ENCODE measurements at places on chromosomes 6 and 20.

GRCh38 chr6:128519931-128520435 lies 416 bp downstream of the PTPRK start:
- DNase-seq: no peak

DNA sequence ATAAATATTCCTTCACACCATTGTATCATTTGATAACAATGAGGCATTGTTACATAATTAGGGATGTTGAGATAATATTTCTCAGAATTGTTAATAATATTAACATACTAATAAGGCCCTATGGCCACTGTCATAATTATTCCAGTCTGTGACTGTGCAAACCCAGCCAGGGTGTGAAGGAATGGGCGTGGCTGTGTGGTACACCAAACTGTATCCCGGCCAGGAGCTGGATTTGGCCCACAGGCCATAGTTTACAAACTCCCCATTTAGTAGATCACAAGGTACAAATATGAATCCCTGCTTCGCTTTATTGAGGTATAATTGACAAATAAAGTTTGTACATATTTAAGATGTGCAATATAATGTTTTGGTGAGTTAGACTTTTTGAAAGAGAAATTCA lies 894.7 kb downstream of the C6orf118 start:
- DNase-seq: no peak

DNA sequence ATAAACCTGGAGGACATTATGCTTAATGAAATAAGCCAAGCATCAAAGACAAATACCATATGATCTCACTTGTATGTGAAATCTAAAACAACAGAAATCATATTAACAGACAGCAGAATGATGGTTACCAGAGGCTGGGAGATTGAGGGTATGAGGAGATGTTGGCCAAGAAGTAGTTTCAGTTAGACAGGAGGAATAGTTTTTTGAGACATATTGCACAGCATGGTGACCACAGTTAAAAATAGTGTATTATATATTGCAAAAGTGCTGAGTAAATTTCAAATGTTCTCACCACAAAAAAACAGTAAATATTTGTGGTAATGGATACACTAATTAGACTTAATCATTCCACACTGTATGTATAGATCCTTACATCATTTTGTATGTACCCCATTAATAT lies 1.8 kb downstream of the GABRR1 start:
- DNase-seq: no peak

- peak; percentile 68 for DNase-seq
Observed at GRCh38 chr6:127464881-127465459, 5.8 kb upstream of the KIAA0408 start.

DNA sequence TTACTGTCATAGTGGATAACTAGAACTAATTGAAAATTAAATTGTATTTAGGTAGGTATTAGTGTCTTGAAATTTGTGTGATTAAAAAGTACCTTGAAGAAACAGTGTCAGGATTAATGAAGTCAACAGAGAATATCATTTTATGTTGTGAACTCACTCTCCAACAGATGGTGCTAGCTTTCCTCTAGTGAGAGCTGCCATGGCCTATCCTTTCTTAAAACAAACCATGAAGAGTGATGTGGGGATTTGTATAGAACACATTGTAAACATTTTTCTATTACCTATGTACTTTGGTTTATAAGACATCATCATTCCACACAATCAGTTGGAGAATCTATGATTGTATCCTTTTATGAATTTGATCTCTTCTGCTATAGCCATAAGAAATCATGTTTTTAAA lies 4.8 kb upstream of the SRSF12 start:
- peak; percentile 5 for DNase-seq

DNA sequence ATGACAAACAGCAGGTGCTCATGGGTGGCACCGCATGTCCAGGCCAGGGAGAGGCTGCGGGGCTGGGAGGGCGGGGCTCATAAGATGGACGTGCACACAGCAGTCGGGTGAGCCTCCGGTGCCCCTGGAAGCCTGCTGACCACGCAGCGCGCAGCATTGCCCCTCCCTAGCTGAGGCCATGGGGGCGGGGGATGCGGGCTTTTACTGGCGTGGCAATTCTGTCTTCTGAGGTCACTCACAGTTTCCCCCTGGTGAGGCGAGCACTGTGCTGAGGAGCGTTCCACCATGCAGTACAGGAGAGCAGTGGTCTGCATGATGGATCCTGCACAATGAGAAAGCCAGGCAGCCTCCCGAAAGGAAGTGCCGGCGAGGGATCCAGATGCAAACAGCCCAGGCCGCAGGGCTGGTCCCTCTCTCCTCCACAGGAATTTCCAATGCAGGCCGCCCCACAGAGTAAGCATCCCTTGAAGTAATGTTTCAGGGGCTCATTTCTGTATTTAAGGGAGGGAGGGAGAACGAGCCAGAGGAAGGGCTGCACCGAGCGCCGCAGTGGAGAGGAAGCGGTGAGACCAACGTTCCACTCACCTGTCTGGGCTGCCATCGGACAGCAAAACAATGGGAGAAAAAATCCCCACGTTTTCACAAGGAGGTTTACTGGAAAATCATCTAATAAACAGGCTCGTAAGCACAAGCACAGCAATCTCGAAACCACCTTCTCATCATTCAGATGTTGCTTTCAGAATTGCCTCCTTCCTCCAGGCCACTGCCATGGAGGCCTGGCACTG lies 56.0 kb downstream of the IRF4 start:
- DNase-seq: no peak

DNA sequence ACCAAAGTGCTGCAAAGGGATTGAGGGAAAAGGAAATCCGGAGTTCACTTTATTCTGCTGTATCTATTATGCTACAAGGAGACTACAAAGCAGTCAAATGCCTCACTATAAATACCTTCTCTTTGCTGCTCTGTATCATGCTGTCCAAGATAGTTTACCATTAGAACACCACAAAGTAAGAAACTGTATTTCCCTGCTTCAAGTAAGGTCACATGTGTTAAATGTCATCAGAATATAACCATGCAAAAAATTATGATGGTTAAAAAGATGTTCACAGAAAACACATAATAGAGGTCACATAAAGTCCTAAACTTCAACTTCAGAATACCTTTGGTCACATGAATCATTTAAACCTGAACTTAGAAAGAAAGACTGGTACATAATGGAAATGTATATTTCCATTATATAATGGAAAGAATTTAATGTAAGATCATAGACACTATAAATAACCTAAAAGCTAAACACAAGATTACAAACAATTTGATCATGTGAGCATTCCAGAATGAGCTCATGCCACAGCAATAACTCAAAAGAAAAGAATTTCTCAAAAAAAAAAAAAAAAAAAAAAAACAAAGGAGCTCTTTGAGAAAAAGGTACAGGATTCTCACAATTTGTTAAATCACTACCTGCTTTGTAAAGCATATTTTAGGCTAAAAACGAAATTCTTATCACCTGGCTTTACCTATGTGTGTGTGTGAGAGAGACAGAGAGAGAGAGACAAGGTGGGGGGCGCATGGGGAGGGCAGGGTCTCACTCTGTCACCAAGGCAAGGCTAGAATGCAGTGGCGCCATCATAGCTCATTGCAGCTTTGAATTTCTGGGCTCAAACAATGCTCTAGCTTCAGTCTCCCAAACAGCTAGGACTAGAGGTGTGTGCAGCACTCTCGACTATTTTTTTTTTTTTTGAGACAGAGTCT lies 58.7 kb downstream of the KIF13A start:
- DNase-seq: no peak

DNA sequence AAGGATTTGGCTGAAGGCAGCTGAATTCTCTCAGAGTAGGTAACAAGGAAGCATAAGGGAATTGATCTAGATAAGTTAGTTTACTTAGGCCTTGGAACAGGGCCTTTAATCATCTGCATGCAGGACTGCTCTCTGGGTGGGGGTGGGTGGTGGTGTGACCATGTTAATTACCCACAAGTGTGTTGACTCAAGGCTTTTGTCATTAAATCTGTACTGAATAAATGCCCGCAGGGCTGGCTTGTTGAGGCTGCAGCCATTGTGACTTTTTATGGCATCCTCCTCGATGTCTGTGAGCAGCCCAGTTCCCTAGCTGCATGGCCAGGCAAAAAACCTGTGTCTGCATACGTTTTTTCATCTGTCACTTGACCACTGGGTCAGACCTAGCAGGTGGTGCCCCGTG lies 63.5 kb upstream of the ASCC3 start:
- no peak for DNase-seq

DNA sequence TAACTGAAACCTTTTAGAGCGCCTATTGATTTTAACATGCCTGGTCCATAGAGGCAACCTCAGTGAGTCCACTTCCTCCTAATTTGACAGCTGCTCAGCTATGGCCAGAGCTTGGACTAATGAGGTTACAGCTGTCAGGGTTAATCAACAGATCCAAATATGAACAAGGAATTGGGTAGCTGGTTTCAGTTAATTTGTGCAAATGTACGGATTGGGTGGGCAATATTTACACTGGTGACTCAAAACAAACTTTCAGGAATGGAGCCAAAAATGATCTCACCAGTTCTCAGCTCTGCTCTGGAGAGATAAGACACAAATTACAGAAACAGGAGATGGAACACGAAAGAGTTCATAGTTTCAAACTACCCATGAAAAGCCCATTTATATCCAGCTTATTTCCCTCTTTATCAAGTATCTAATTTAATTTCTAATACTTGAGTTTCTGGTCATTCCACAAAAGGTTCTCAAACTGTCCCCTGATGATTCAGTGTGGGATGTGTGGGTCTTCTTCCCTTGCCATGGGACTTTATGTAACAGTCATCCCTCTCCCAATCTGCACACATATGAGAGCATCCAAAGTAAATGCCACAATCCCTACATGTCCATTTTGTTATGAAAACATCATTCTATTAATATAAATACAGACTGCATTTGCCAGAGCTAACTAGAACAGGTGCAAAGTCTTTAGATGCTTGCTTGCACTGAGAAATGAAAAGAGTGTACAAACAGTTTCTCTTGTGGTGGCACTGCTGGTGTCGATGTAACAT lies 149.9 kb downstream of the RPS12 start:
- no peak for DNase-seq

DNA sequence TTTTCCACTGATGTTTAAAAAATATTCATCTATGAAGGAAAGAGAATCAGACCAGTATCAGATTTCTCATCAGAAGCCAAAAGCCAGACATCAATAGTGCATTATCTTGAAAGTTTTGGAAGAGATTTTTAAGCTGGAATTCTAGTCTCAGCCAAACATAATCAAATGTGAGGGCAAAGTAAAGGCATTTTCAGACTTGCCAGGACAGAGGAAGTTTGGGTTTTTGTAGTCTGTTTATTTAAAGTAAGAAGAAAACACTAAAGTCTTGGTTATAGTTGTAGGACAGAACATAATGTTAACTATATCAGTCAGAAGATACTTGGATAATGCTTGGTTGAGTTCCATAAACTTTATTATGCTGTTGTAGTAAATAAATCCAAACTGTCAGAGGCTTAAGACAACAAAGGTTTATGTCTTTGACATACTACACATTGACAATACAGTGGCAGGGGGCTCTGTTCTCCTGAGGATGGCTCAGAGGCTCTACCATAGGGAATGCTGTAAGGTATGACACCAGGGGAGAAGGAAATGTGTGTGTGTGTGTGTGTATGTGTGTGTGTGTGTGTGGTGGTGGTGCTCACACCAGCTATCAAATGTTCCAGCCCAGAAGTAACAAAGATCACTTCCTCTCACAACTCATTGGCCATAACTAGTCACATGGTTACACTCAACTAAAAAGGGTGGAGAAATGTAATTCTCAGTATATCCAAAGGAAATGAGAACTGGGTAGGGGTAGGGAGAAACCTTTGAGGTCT lies 26.7 kb upstream of the YWHAB start:
- DNase-seq: no peak

DNA sequence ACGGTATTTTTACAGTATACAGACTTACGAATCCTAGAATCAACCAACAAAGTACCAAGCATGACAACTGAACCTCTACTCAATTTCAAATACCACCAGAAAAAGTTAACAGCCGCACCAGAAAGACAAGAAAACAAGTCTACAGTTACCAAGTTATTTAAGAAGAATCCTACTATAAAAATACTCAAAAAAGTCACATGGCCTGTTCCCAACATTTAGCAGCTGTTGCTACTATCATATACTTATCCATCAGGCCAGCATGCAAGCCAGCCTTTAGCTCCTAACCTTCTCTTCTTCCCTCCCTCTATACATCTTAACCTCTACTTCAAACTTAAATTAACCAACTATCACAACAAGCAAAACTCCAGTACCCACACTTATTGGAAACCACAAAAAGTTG lies 1.9 kb downstream of the SYNCRIP start:
- no peak for DNase-seq

DNA sequence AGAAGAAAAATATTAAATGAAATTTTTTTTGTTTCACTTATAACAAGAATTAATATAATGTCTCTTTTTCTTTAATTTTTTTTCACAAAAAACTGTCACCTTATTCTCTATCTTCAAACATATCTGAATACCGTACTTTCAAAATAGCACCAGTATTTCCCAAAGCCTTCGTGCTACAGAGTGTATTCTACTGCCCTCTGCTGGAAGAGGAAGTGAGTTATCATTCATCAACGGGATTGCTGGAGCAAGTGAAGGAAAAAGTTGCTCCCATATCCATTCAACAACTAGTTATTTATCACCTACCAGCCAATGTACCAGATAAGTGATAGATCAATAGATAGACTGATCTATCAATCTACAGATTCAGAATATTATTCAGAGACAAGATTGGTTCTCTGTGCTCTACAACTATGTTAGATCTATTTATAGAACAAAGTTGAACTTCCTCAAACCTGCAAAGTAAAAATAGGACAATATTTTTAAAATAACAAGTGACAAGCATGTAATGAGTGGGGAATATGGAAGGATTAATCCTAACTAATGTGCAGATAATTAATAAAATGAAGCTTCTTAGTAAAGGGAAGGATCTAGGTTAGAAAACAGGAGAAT lies 26.7 kb upstream of the TFAP2B start:
- no peak for DNase-seq

All from ecto neural progenitor cell (in vitro differentiated cells).